ENCODE measurements at places on chromosomes 13 and 19.

DNA sequence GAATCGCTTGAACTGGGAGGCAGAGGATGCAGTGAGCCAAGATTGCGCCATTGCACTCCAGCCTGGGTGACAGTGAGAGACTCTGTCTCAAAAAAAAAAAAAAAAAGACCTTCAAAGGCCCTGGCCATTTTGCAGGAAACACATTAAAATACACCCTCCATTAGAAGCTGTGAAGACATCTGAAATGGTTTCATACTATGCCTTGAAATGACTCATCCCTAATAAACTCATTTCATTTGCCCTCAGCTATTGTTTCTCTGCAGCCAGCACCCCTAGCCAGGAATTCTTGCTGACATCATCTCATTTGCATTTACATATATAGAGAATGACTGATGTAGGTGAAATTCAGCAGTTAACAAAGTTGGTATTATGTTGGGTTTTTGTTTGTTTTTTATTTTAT is 8.7 kb downstream of the EML2 start:
- DNase-seq, result no peak

- no peak for DNase-seq
Measured at GRCh38 chr13:99566125-99567083, 65.1 kb downstream of the TM9SF2 start.

DNA sequence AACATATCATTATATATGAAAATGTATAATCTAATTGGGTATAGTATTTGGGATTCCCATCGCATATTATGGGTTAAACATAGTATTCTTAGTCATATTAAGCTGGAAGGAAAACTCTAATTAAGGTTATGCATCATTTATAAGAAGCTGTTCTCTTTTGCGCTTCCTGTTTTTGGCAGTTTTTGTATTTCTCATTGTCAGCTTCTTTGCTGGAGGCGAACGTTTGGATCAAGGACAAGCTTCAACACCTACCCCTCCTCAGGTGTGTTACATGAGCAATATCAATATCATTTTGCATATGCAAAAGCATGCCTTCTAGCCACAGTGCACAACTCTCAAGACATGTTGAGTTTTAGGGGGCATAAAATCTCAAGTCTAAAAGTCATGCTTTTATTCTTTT is 439.8 kb downstream of the TDRD3 start:
- no peak for DNase-seq

DNA sequence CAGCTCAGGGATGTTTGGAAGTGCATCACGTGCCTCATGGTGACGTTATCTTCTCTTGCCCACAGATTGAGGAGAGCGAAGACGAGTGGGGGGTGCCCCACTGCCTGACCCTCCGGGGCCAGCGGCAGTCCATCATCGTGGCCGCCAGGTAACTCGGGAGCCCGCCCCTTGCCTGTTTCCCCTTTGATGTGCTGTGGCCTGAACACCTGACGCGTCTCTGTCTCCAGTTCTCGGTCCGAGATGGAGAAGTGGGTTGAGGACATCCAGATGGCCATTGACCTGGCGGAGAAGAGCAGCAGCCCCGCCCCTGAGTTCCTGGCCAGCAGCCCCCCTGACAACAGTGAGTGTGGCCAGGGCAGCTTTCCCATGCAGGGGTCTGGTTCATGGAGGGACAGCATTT is 137.0 kb downstream of the STK24 start:
- no peak for DNase-seq

All from GDM1 (cell line).